Common myeloid progenitor, CD34-positive (primary cell): ENCODE measurements at places on chromosomes 3 and 15.
A peak's percentile ranks its signal among the peaks of the same experiment; 100 is the strongest.

- DNase-seq: peak; percentile 57
Measured at GRCh38 chr15:39580485-39581241, at the start of gene THBS1. THBS1 (plus strand) TSS chr15:39581079; CDS start chr15:39581858, 779 bp downstream.

- DNase-seq: no peak
Measured at GRCh38 chr3:46438831-46439230, 25.9 kb downstream of the LTF start.

- no peak for DNase-seq
Measured at GRCh38 chr15:73424506-73424905, 18.5 kb upstream of the REC114 start.

- no peak for DNase-seq
Measured at GRCh38 chr3:136464502-136464901, 214.4 kb downstream of the PCCB start.

DNA sequence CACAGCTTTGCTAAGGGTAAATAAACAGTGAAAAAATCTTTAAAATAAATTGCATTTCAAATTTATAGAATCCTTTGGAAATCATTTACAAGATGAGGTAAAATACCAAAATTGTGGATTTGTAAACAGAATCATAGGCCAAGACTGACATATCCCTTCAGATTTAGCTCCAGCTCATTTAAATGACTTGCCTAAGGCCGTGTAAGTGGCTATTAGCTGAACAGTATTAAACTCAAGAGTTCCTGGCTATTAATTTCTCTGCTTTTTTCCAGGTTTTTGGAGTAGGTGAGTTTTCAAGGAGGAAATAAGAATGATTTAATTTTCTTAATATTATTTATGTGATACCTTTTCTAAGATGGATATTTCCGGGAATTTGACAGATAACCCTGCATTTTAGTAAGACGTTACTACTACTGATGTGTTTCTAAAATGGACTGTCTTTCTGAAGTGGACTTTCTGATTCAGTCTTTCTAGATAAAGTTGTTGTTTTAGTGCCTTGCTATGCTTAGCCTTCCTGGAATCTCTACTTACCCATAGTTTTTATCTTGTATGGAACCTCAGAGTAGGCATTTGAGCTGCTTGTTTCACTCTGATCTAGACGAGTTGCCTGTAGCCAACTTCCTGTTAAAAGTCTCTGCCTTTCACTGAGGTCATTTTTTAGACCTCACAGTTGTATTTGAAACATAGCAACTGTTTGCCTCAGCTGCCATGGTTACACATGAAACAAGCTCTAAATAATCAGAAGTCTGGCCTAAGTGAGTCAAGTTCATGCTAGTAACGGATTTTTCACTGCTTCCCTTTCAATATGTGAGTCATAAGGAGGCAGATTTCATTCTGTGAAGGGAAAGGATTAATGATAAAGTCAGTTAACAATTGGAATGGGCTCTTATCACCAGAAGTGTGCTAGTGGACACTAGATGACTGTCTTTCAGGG lies 127.0 kb downstream of the KLHL25 start:
- peak; percentile 98 for DNase-seq

- no peak for DNase-seq
Measured at GRCh38 chr3:151592287-151592686, 131.4 kb upstream of the IGSF10 start.

GRCh38 chr3:176159796-176160195 lies 1037.5 kb downstream of the TBL1XR1 start:
- no peak for DNase-seq

DNA sequence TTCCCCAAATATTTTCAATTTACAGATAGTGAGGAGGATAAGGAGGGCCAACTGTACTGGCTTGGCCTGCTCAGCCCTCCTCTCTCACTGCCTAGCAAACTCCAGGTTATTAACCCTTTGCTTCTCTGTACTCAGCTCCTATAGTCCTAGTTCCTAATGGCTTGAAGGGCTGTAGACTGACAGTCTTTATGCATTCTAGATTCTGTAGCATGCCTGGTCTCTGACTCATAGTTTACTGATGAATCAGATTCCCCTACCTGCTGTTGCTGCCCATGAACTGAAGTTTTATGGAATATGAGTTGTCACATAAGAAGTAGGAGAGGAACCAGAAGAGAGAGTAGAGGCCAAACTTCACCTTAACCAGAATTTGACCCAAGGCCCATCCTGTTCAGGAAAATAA lies 27.1 kb upstream of the MAP3K13 start:
- no peak for DNase-seq

DNA sequence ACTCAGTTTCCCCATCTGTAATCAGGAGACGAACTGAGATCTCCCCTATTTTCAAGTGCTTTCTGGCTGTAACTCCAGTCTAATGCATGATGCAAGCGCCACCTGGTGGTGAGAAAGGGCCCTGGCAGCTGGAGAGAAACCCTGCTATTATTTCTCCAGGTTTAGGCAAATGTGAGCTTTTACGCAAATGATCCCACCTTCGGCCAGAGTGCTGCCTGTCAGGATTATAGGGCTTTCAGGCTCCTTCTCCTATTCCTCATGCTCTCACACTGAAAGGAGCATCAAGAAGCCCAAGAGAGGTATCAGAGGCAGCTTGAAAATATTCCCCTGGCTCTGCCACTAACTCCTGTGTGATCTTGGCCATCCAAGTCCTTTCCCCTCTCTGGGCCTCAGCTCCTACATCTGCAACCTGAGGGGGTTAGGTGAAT lies 93.9 kb upstream of the RASGRF1 start:
- peak; percentile 72 for DNase-seq

- peak; percentile 53 for DNase-seq
Measured at GRCh38 chr3:39388741-39389248, 5.6 kb downstream of the SLC25A38 start.

DNA sequence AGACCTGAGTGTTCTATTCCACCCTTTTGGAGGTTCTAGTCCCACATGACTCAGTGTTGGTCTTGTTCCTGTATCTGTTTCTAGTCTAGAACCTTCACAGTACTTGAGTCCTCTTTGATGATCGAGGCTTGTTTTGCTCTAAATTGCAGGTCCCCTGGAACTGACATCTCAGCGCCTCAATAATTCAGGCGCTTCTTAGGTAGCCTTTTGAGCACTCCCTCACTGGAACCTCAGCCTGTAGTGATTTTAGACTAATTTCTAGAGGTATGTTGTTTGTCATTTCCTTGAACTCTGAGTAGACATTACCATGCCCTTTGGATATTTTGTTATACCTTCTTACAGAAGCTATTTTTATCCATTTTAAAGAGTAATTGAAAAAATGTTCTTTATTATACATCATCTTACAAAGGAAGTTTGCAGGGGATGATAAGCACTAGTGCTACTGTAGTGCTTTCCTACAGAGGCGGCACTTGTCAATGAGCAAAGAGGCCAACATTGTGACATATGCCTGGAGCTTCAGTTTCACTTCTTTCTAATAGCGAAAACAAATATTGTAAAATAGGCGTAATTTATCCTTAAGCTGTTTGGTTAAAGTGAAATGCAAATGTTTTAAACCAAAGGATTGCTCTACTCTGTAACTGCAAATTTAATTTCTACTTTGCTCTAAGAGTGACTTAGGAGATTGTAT lies 75.7 kb downstream of the EFL1 start:
- peak; percentile 91 for DNase-seq

DNA sequence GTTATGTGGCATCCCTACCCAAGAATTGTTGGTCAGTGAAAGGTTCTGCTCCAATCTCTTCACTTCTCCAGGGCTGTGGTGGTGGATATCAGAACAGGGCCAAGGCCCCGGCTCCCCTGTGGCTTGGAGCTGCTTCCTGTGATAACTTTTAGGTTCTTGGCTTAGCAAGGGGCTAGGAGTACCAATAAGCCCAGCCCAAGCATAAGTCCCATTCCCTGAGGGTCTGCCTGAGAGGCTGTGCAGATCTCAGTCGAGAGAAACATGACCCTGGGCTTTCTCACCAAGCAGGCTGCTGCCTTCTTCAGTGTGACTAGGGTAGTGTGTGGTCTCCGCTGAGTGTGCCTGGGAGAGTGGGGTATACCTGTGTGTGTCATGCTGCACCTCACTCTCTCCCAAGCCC lies 7.1 kb downstream of the CLK3 start:
- no peak for DNase-seq

GRCh38 chr15:80970658-80971057 lies 19.0 kb downstream of the MESD start:
- DNase-seq: no peak

- DNase-seq: no peak
Measured at GRCh38 chr3:55030938-55031337, 103.1 kb upstream of the LRTM1 start.

DNA sequence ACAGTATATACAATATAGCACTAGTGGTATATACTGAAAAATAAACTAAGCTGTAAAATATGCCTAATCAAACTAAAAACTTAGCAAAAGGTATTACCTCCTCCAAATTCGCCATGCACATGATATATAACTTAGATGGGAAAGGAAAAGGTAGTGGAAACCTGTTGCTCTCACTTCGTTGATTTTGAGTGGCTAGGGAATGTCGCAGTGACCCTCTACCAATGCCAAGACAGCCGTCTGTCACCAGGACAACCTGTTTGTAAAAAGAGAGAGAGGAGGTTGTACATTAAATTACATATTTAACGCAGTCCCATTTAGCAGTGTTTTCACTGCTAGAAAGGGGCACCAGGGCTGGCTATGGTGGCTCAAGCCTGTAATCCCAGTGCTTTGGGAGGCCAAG lies 11.3 kb downstream of the INTS14 start:
- DNase-seq: no peak

GRCh38 chr15:75947092-75947491 lies 43.4 kb downstream of the FBXO22 start:
- DNase-seq: no peak

- no peak for DNase-seq
Measured at GRCh38 chr15:80562846-80563245, 132.3 kb upstream of the ABHD17C start.

DNA sequence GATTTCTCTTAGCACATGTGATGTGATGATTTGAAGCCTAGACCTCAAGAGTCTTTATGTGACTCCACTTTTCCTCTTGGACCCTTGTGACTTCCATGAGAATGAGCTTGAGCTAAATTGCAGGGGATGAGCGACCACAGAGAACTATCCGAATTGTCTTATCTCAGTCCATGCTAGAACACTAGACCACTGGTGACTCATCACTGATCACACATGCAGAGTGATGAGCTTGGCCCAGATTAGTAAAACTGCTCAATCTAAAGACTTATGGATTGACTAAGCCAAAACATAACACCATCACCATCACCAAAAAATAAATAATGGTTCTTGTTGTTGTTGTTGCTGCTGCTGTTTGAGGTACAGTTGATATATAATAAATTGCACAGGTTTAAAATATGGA lies 114.1 kb upstream of the CFAP20DC start:
- no peak for DNase-seq

GRCh38 chr3:149809699-149810098 lies 3.3 kb upstream of the RNF13 start:
- no peak for DNase-seq

- DNase-seq: peak; percentile 69
Measured at GRCh38 chr3:114274929-114275328, 18.9 kb upstream of the TIGIT start.

GRCh38 chr3:10770547-10770946 lies 45.5 kb upstream of the SLC6A11 start:
- no peak for DNase-seq

DNA sequence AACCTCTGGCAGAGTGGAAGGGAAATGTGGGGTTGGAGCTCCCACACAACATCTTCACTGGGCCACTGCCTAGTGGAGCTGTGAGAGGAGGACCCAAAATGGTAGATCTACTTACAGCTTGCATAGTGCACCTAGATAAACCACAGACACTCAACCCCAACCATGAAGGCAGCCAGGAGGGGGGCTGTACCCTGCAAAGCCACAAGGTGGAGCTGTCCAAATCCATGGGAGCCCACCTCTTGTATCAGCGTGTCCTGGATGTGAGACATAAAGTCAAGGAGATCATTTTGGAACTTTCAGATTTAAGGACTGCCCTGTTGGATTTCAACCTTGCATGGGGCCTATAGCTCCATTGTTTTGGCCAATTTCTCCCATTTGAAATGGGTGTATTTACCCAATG lies 20.9 kb downstream of the TP63 start:
- peak; percentile 13 for DNase-seq

DNA sequence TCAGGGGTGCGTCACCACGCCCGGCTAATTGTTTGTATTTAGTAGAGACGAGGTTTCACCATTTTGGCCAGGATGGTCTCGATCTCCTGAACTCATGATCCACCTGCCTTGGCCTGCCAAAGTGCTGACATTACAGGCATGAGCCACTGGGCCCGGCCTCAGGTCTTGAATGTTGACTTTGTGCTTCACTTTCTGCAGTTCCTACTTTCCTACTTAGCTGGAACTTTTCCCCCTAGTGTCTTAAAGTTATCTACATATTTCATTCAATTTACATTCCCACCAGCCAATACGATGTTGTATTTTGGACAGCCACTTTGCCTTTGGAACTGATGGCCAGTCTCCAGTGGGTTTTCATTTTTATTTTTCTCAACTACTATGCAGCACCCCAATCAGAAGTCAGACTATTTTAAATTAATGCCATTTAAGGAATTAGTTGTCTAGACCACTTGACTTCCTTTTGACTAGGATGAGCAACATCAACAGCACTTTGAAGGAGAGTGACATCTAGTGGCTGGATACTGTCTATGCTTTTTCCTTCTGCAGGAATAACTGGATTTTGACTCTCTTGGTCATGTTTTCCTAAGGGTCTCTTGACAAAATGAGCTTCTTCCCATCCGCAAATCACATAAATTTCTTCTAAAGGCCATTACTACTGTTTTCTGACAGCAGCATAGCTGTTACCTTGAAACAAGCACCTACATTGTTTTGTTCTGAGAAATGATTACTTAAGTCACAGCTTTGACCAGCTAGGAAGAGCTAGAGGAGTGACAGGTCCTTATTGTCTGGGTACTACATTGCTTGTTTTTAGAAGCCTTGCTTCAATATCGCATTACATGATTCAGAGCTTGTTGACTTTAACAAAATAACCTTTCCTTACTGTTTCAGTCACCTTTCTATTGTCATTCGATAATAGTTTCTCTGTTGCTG lies 140.2 kb downstream of the ITPR1 start:
- DNase-seq: peak; percentile 81

DNA sequence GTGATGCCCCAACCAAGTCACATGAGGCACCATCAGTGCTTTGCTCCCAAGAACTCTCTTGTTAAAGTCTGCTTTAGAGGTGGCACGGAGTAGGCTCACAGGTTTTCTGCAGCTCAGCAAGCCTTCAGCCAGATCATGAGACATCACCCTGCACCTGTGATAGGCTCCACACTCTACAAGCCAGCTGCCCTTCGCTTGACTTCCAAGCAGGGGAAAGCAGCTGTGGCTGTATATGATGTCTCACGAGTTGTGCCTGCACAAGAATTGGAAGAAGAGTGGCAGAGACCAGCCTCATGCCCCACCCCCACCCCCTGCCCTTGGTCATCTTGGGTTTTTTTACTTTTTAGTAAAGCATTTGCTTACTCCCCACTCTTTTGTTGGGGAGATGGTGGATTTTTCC lies 22.5 kb downstream of the MRPS11 start:
- DNase-seq: no peak
